IPS DF 6.9 (cell line): ENCODE measurements at places on chromosomes 6 and 20.

DNA sequence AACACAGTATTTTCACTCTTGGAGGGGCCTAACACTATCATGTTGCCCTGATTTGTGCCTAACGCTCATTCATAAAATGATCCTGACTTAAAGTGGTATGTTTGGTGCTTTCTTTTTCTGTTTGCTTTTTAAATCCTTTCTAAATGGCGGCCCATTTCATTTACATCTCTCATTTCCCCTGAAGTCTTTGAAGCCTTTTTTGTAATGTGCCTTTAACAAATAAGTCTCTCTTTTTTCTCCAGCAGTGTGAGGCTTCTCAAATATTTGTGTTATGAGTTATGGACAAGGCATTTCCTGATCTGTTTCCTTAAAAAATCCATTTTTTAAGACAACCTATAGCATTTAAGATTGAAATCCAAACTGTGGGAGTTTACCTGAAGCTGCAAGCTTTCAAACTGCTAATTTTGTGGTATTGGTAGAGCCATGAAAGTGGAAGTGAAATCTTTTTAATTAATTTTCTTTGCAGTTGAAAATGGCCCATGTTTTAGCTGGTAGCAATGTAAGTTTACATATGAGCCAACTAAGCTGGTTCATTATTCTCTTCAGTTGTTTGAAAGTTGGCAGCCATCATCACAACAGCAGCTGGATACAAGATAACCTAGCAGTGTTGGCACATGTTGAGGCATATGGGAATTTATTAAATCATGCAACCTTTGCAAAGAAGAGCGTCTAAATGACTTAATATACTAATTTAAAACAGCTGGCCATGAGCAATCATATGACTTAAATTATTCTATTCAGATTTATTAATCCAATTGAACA, 469.7 kb downstream of the CDKAL1 start:
- no peak for DNase-seq

DNA sequence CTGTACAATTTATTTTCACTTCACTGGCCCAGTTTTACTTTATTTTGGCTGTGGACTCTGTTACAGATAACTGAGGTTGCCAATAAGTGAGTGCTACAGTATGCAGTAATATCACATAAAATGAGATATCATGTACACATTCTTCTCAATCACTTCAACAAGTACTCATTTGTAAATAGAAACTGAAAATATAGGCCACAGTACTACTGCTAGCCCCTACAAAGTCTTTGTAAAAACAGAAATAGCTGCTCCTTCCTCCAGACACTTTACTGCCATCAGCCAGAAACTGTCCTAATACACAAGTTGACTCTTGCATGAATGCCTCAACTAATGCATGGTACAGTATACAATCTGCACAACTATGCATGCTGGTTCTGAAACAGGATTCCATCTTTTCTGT, 9.2 kb downstream of the DTNBP1 start:
- no peak for DNase-seq

- no peak for DNase-seq
Observed at GRCh38 chr6:31877651-31878161, 1.1 kb downstream of the SLC44A4 start.

- no peak for DNase-seq
Observed at GRCh38 chr6:29734046-29735018, 11.1 kb downstream of the HLA-F start.

DNA sequence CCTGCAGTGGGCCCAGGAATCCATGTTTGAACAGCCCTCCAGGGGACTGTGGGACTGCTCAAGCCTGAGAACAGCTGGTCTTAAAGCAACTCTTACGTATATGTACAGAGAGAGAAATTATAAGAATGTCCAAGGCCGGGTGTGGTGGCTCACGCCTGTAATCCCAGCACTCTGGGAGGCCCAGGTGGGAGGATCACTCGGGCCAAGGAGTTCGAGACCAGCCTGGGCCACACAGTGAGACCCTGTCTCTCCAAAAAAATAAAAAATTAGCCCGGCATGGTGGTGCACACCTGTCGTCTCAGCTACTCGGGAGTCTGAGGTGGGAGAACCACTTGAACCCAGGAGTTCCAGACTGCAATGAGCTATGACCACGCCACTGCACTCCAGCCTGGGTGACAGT, 134.0 kb downstream of the DTNBP1 start:
- no peak for DNase-seq

GRCh38 chr6:3383525-3383924, 73.3 kb downstream of the SLC22A23 start:
- DNase-seq: no peak

DNA sequence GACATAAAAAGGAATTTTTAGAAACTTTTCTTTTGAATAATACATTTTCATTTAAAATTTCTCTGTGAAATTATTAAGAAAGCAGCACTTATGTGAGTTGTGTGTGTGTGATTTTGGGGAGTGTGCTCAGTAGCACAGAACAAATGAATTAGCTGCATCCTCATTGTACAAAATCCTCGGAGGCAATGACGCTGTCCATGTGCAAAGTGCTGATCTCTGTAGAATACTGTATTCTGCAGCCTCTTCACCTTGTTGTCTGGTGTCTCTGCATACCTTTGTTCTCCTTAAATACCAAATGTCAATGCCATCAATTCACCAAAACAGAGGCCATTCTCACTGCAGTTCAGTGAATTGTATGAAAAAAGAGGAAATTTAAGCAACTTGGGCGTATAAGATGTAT, 838.4 kb downstream of the QKI start:
- no peak for DNase-seq

DNA sequence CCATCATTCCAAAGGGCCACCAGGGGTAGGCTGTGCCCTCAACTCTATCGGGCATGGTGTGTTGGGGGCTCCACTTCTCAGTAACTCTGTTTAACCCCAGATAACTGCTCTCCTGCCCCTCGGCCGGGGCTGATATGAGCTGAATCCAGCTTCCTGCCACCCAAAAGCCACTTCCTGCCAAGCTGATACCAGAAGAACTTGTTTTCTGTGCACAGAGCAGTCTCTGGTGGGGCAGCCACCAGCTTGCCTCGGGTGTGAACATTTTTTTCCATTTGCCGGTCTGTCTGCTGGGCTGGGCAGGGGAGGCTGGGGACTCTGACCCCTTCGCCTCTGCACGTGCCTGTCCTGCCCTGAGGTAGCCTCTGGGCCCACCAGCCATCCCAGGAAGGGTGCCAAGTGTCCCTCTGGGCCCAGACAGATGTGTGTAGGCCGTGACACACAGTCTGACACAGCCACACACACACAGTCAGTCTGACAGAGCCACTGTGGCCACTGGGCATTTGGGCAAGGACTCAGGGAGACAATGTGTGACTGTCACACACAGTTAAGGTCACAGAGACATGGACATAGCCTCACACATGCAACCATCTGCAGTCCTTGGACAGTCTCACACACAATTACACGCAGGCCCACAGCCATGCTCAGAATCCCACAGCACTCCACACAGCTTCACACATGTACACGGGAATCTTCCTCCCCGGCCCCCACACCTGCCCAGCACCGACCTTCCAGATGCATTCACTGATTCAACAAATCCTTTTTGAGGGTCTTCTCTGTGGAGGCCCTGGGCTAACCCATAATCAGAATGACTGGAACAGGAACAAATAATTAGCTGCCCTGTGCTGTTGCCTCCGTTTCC, 45.1 kb downstream of the NOL4L start:
- no peak for DNase-seq

GRCh38 chr6:36920049-36920448, 34.3 kb downstream of the C6orf89 start:
- no peak for DNase-seq

GRCh38 chr20:62051546-62052255, 14.0 kb downstream of the TAF4 start:
- no peak for DNase-seq

GRCh38 chr6:134830940-134831339, 119.0 kb downstream of the ALDH8A1 start:
- no peak for DNase-seq

DNA sequence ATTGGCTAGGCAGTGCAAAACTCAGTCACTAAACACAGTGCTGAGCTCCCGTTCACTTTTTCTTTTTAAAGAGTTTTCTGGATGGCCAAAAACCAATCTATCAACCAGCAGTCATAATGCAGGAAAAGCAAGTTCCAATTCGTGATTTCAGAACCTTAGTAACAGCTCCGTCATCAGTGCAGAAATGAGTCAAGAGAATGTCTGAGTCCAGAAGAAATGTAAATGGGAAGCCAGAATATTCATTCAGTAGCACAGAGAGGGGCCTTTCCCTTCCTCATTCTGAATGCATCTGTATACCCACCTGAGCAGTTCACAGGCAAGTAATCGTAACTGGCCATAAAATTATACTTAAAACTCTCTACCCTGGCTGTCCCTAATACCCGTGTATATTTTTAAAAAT, 20.4 kb downstream of the HUS1B start:
- no peak for DNase-seq

DNA sequence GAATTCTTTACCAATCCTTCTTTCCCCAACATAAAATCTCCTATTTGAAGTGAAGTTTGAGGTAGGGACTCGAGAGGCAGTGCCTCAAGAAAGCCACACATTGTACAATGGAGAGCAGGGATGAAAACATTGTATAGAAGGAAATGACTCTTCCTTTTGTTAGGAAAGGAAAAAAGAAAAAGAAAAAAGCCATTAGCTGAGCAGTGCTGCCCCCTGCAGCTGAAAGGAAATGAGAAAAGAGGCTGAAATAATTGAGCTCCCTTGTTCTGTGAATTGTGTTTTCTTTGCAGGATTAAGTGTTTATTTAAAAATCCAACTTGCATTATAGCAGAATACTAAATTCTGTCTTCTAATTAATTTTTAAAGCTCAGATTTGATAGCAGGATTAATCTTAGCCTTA, 162.9 kb upstream of the SASH1 start:
- no peak for DNase-seq

DNA sequence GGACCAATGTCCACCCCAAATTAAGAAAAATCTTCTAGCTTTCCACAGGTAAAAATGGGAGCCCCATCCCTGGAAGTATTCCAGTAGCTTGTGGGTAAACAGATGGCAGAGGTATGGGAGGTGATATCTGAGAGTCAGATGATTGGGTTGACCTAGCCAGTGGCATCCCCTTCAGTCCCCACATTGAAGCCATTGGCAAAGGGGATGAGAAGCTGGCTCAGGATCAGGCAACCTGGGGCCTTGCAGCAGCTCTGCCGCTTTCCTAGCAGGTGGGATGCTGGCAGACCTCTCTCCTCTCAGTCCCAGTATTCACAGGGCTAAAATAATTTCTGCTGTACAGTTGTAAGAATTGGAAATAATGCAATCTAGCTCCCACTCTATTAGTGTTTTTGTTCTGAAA, 108.9 kb upstream of the KCNG1 start:
- DNase-seq: no peak

DNA sequence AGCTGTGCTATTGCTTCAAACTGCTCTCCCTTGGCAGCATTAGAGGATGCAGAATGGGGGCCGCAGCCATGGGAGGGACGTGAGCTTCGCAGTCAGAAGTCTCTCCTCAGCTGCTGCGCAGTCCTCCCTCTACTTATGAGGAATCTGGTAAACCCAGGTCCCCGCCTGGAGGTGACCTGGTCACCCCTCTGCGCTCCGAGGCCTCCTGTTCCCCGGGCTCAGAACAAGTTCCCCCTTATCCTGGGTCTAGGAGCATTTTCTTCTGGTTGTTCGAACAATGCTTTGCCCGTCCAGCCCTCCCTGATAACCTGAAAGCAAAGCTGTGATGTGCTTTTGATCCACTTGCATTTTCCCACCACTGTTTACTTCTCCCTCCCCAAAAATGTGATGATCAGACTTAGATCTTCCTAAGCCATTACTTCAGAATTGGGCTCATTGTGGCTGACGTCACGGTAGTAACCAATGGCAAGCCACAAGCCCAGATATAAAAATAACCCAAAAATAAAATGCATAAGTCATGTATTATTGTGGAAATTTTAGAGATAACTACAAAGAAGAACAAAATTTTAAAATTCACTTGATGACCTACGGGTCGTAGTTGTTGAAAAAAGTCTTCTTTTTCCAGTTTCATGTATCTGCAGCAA, 80.7 kb downstream of the SERAC1 start:
- DNase-seq: no peak

DNA sequence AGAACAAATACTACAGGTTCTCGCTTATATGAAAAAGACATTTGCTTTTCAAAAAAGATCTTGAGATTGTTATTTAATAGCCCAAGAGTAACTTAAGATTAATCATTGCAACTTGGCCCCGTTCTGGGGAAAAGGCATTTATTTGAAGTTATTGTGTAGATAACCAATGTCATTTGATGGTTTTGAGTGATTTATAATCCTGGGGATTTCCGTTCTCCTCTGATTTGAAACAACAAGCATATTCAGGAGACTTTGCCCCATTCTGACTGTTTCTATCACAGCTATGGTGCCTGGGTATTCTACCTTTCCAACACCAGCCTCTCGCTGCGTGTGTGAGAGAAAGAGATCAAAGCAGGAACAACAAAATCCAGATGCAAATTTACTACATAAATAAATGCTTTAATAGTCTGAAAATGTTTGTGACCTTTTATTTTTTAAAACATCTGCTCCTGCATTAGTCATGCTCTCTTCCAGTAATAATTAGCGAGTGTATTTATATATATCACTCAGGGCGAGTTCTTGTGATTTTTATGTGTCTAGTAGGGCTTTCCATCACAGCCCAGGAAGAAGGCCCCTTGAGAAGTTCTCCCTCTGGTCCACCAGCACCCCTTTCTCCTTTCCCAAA, 197.9 kb upstream of the FOXQ1 start:
- no peak for DNase-seq

DNA sequence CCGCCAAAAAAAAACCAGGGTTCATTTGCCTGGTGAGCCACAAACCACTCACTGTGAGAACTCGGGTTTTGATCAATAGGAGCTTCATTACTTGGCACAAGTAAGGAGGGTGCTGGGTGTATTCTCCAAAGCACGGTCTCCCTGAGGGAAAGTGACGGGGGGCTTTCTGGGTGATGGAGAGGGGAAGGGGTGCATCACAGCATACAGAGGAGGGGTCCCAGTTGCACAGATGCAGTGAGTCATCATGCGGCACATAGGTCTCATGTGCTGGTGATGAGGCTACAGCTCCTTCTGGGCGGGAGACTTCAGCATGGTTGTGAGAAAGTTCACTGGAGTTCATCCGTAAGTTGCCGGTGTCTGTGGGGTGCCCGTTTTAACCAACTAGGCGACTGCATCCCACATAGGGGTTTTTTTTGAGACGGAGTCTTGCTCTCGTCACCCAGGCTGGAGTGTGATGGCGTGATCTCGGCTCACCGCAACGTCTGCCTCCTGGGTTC, 36.2 kb downstream of the SUN5 start:
- DNase-seq: no peak

DNA sequence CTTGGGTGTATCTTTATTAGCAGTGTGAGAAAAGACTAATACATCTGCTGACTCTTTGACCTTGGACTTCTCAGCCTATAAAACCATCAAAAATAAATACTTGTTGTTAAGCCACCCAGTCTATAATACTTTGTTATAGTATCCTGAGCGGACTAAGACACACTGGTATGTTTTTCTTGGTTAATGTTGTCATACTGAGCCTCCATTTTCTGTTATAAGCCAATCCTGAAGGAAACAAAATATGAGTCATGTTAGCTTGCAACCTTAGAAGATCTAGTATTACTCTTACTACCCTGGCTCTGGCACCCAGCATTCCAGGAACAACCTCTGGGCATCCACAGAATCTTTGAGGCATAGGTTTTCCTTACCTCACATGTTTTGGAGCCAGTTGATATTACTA, 307.2 kb downstream of the FRK start:
- DNase-seq: no peak
